ENCODE measurements at places on chromosomes 5 and 9.

DNA sequence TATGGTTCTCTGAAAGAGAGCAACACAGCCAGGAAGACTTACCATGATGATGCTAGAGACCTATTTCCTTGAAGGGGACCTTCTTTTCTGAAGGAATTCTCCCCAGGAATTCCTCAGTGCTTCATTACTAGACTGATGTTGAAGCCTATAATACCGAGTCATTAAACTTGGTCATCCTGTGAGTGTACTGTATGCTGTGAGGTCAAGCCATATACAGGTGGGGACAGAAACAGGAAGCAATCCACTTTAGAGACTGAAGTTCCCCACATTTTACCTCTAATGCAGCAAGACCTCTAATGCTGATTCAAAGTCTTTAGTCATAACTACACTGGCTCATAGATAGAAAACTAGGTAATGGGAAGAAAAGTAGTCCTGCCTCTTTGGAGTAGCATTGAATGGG is 77.1 kb upstream of the RASEF start:
- DNase-seq: no peak

DNA sequence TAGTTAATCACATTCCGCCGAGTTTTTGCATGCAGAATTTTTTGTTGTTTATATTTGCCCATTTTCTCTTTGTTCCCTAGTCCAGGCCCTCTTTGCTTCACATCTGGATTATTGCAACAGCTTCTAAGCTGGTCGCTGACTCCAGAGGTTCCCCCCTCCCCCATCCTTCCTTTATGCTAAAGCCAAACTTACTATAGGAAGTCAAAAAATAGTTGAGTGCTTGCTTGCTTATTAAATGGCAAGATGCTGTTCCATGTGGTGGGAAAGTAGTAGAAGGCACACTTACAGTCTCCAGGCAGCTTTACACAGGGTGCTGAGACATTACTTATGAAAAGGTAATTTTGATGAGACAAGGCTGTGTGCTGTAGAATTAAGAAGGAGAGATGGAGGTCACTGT is 1.3 kb downstream of the ZBTB34 start:
- no peak for DNase-seq

DNA sequence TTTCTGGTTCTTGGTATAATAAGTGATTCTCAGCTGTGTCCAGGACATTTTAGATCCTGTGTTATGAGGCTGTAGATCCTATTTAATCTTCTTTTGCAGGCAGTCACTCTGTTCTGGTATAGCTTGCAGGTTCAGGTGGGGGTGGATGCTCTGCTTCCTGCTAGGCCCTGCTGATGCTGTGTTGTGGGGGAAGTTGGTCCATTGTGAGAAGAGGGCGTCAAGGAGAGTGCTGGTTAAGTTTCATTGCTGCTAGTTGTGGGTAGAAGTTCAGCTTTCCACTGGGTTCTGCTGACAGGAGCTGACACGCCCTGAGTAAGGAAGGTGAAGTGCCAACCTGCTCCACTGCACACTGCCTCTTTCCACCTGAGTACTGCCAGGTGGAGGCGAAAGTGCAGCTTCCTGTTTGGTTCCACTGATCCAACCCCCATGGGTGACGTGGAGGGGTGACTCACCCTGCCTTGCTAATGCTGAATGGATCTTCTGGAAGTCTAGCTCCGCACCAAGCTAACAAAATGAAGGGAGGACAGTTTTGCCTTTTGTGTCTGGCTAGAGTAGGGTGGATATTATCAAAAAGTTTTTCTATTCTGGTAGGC is 16.3 kb downstream of the NMRK1 start:
- peak; percentile 44 for DNase-seq

- DNase-seq: no peak
Measured at GRCh38 chr5:124630767-124631704, 115.4 kb downstream of the ZNF608 start.

- no peak for DNase-seq
Measured at GRCh38 chr5:123007754-123008153, 28.8 kb downstream of the PPIC start.

DNA sequence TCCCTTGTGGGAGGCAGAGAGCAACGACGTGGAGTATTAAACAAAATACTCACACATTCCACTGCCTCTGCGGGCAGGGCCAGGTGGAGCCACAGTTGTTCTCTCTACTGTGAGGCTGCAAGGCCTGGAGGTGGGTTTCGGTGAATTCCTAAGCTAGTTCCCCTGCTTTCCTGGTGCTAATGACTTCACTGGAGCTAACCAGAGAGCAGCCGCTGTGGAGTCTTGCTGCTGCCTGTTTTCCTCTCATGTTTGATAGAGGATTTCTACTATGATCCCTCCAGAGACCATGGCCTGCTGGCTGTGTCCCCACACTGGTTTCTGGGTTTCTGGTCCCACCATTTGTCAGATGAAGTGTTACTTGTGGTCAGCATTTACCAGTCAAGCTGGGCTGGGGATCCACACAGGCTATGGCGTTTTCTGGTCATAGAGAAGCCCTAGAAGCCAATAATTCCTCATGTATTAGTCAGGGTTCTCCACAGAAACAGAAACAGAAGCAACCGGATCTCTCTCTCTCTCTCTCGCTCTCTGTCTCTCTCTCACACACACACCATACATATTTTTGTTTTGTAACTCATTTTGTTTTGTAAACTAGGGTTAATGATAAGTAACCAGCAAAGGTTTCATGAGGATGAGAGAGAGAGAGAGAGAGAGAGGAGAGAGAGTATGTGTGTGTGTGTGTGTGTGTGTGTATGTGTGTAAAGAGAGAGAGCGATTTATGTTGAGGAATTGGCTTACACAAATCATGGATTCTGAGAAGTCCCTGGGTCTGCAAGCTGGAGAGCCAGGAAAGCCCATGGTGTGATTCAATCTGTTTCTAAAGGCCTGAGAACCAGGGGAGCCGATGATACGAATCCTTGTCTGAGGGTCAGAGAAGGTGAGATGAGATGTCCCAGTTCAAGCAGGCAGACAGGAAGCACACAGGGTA is 403.0 kb downstream of the GADD45G start:
- no peak for DNase-seq

DNA sequence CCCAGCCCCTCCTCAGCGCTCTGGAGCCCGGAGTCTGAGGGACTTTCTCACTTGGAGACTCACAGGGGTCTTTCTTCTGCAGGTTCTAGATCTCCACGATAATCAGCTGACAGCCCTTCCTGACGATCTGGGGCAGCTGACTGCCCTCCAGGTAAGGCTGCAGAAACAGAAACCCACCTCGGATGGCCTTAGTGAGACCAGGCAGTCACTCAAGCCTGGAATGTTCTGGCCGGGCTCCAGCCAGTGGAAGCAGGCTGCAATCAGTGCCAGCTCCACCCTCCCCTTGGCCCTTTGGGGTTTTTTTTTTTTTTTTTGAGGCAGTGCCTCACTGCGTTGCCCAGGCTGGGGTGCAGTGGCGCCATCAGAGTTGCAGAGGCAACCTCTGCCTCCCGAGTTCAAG is 7.6 kb downstream of the LRSAM1 start:
- no peak for DNase-seq

- DNase-seq: no peak
Measured at GRCh38 chr9:89351584-89352300, 33.4 kb downstream of the SECISBP2 start.

DNA sequence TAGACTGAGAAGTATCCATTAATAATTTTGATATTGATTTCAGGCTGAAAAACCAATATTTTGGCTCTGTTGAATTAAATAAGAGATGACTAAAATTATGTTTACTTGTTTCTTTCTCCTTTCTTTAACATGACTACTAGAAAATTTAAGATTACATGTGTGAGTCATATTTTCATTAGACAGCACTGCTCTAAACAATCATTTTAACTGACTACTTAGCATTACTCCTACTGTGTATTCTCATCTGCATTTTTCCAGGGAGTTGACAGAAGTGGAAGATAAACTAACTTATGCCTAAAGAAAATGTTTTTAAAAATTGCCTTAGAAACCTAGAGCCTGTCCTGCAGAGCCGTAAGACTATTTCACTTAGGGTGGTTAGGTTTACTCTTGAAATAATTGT is 29.1 kb downstream of the TNC start:
- DNase-seq: no peak

DNA sequence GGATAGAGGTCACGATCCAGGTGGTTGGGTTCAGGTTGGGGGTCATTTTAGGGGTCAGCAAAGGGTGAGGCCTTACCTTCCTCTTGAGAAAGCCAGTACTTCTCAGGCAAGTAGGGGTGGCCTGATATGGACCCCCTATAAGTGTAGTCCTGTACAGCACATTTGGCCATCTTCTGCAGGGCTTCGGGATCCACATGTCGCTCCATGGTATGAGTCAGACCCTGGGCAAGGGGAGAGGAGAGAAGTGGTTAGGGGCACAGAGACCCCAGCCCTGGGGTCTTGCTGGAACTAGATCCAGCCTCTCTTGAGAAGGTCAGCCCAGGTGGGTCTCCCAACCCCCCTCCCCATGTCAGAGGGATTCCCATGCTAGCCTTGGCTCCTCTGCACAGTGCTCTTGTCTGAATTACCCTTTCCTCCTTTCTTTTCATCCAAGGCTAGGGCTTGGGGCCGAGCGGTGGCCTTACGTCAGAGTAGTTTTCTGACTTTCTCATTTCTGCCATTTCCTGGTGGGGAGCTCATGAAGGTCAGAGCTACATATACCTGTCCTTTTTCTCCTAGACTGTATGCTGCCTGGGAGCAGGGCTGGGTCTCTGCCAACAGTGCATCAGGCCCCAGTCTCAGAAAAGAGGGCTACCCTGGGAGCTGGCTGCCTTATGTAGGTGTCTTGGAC is 9.0 kb upstream of the MYORG start:
- DNase-seq: no peak

- DNase-seq: no peak
Measured at GRCh38 chr5:54285686-54286085, 24.7 kb downstream of the ARL15 start.

DNA sequence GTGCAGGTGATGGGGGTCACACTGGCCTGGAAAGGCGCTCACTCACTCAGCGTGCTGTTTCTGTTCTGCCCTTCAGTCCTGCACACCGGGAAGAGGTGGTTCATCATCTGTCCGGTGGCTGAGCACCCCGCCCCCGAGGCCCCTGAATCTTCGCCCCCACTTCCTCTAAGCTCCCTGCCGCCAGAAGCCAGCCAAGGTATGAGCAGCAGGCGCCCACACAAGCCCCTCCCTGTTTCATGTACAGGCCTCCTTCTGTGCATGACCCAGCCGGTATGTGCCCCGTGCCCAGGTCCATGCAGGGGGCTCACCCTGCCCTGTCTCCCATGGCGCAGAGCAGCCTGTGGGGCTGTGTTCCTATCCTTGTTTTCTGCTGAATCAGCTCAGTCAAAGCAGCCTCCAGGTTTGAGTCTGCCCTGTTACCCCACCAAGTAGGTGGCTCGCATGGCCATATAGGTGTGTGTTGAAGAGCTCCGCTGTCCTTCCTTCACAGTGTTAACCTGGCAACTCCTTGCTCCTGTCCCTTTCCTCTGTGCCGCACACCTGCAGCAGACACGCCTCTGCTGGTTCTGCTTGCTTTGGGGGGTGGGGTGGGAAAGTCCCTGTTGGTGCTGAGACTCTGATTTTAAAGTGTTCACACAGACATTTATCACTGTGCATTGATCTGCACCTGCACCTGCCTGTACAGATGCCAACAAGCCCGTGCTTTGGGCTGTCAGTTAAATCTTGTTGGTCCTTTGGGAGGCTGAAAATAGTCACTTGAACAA is 84.8 kb downstream of the WNK2 start:
- DNase-seq: no peak

- no peak for DNase-seq
Measured at GRCh38 chr9:121998513-121999049, 94.5 kb downstream of the TTLL11 start.

- DNase-seq: no peak
Measured at GRCh38 chr5:129135633-129136032, 41.1 kb downstream of the ISOC1 start.

GRCh38 chr9:116897201-116897600 is 210.1 kb downstream of the TRIM32 start:
- DNase-seq: no peak

- no peak for DNase-seq
Measured at GRCh38 chr9:132114102-132114707, 34.5 kb upstream of the MED27 start.
